Activated CD4-positive, alpha-beta T cell treated with anti-CD3 and anti-CD28 coated beads, Interleukin-2, amount 50 U/mL, for 1 hour (primary cell): ENCODE measurements at places on chromosomes 3 and 15.

- DNase-seq = no peak
Observed at GRCh38 chr3:141056751-141057171, 5.6 kb downstream of the SPSB4 start.

- DNase-seq = no peak
Observed at GRCh38 chr3:143848704-143849103, 436 bp upstream of the SLC9A9 start.

GRCh38 chr3:186523022-186523421 is 21.2 kb downstream of the CRYGS start:
- DNase-seq = no peak

DNA sequence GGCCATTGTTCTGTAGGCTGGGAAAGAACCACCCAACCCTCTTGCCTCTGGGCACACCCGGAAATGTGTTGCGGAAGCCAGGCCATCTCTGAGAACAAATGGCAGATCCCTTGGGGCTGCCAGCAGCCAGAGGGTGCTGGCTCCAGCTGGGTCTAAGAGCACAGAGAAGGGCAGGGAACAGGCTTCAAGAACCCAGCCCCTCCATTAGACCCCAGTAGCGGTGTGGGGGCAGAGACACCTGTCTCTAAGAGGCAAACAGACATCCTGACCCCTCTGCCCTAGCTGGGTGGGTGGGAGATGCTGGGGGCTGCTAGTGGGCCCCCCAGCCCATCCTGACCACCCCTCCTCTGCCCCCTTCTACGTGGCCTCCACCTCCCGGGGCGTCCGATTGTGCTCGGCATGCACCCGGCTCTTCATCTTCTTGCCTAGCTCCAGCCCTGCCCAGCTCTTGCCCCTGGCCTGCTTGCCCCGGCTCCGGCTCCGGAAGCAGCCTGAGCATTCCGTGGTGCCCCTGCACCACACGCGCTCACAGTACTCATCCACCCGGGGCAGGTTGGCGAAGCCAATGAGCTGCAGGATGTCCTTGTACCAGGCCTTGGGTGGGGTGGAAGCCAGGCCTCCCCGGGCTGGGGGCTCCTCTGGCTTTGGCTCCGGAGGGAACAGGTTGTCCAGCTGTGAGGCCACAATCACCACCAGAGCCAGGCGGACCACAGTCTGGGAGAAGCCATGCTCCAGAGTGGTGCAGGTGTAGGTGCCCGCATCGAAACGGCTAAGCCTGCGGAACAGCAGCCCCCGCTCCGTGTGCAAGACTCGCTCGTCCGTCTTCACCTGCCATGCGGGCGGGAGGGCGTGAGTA is 9.4 kb downstream of the SEMA3G start:
- DNase-seq = no peak

GRCh38 chr3:100760377-100760776 is 51.1 kb downstream of the TFG start:
- DNase-seq = no peak

- no peak for DNase-seq
Observed at GRCh38 chr15:27731776-27732175, 367.3 kb downstream of the OCA2 start.

DNA sequence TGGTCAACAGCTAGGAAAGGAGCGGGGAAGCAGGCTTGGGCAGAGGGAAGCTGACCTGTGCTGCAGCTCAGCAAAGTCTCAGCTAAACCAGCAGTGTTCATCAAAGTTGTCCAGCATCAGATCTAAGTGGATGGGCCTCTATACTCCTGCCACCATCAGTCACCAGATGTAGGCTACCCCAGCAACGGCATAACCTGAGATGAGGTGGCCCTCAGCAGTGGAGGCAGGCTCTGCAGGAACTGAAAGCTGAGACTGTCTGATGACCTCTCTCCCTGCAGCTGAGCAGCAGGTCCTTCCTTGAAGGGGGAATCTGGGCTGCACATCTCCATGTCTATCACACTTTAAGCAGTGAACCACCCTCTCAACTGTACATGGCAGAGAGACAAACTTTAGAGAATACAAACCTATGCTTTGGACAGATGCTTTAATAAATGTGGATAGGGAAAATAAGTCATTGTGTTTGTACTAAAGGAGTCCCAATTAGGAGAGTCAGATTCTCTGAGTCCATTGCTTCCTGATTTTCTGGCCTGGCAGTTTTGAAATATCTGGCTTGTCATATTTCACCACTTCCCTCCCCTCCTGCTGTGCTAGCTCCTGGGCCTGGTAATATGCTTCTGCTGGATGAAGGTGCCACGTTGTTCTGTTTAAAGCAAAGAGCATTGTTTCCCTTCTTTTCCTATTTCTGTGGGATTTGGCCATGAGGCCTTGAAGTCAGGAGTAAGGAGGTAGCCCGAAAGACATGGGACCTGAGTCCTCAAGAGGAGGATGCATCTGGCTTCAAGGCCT is 11.1 kb upstream of the PSTPIP1 start:
- DNase-seq = no peak

GRCh38 chr3:138477120-138477519 is 42.7 kb downstream of the ESYT3 start:
- DNase-seq = no peak

DNA sequence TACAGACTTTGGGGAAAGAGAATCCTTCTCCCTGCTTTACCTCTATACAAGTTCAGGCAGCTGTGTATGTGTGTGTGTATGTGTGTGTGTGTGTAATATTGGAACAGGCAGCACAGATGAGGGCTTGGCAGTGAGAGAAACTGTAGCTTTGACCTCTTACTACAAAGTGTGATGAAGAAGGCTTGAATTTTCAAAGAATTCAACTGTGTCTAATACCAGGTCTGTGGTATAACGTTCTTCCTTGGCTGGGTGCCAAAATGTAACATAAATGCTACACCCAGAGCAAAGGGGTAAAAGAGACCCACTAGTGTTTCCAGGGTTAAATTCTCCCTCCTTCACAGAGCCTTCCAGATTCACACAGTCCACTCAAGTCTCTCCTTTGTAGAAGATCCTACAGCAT is 51.1 kb downstream of the CHST2 start:
- DNase-seq = no peak

DNA sequence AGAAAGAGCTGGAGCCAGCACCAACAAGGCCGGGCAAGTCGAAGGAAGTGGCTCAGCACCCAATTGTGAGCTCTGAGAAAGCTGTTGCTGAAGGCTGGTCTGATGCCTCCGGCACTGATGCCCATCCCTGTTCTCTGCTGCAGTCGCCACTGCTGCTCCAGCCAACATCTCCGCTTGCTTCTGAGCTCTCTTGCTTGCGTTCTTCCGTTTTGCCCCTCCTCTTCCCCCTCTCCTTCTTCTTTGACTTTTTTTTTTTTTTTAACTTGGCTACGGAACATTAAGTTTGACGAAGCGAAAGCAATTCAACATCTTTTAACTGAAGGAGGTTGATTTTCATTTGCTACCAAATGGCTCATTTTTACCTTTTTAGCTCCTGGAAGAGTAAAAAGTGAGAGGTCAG is 442.9 kb downstream of the MCTP2 start:
- DNase-seq = no peak

- DNase-seq = no peak
Observed at GRCh38 chr15:77525907-77526594, 105.4 kb downstream of the HMG20A start.

- no peak for DNase-seq
Observed at GRCh38 chr3:172627057-172627809, 83.6 kb downstream of the NCEH1 start.

- DNase-seq = no peak
Observed at GRCh38 chr3:184896336-184896735, 84.4 kb downstream of the VPS8 start.

DNA sequence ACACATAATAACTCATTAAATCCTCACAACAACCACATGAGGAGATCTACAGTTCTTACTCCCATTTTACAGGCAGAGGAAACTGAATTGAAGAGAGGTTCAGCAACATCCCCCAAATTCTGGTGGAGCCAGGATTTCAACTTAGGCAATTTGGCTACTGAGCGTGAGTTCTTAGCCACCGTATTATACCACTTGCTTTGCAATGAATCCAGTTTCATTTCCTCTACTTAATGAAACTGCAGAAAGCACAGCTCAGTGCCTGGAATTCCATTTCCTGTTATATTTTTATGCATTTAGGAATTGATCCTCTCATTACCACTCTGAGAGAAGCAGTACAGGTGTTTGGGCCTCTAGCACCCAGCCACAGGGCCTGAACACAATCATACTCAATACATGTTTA is 4.3 kb downstream of the ZNF860 start:
- no peak for DNase-seq

GRCh38 chr15:87667643-87668042 is 588.9 kb downstream of the NTRK3 start:
- no peak for DNase-seq

GRCh38 chr3:23501201-23501802 is 298.2 kb downstream of the UBE2E2 start:
- DNase-seq = no peak

- DNase-seq = no peak
Observed at GRCh38 chr3:177554895-177555759, 357.8 kb upstream of the TBL1XR1 start.

DNA sequence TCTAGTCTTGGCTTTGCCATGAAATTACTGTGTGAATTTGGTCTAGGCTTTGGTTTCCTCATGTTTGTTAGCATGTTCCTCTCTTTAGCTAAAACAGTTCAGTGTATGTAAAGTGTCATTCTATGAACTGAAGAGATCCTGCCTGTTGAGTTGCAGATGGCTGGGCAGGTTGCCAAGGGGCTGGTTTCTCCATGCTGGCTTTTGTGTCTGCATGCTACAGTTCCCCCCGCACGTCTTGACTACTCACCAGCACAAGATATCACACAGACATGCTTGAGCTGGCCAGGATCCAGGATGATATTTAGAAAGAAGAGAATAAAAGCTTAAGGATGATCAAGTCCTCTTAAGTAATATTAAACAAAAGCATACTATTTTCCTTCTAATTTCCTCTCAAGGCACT is 90.2 kb downstream of the CERS3 start:
- DNase-seq = peak; percentile 19

DNA sequence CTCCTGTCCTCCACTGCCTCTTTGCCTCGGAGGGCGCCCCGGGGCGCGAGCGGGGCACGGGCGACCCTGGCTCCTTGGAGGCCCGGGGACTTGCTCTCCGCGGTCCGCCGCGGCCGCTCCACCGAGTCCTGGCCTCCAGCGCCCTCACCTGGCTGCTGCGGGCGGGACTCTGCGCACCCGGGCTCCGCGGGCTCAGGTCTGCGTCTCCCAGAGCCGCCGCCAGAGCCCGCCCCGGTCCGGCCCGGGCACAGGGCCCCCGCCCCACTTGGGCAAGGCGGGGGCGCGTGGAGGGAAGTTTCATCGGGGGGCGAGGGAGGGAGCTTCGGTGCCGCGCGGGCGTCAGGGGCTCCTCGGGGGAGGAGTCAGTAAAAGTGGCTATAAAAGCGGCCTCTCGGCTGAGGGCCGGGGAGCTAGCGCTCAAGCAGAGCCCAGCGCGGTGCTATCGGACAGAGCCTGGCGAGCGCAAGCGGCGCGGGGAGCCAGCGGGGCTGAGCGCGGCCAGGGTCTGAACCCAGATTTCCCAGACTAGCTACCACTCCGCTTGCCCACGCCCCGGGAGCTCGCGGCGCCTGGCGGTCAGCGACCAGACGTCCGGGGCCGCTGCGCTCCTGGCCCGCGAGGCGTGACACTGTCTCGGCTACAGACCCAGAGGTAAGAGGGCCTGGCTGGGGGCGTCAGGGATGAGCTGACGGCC is at the start of gene CEMIP:
Gene CEMIP, plus strand, starts transcription at position 407 of the 694 bp plus-strand sequence. CDS start 94,510 bp downstream, outside the sequence.
- DNase-seq = peak; percentile 14

- DNase-seq = no peak
Observed at GRCh38 chr15:62173215-62173614, 8.1 kb upstream of the C2CD4B start.

DNA sequence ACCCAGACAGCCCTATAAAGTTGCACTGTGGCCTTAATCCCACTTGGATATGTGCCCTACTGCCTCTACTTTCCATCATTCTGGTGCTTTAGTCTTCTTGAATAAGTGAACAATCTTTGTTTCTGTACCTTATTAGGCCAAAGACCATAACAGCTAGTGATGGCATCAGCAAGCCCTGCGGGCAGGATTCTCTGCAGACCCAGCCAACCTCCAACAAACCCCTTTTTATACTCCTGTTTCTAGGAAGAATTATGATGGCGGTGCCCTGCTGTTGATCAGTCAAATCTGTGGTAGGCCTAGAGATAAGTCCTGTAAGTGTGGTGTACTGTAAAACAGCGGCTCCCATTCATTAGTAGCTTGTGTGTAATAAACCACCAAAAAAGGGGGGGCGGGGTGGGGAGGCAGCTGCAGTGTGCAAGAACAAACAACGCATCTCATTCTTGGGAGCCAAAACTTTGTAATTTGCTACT is 40.5 kb downstream of the SOX2 start:
- DNase-seq = no peak

GRCh38 chr3:20772869-20773268 is 586.9 kb upstream of the SGO1 start:
- no peak for DNase-seq

GRCh38 chr15:85531083-85531482 is 150.7 kb downstream of the AKAP13 start:
- DNase-seq = no peak

DNA sequence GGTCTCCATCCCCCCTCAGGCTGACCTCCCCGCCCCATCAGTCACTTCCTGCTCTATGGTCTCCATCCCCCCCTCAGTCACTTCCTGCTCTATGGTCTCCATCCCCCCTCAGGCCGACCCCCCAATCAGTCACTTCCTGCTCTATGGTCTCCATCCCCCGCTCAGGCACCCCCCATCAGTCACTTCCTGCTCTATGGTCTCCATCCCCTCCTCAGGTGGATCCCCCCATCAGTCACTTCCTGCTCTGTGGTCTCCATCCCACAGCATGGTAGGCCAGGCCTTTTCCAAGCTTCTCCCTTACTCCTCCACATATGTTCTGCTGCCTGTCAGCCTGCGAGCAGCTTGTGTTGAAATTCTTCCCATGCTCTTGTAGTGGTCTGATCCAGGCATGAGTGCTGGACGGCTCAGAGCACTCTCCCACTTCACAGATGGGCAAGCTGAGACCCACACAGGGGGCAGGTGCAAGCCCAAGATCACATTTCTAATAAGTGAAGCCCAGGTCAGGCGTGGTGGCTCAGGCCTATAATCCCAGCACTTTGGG is 36.8 kb downstream of the BDH1 start:
- DNase-seq = no peak

- no peak for DNase-seq
Observed at GRCh38 chr3:56882896-56883295, 81.1 kb upstream of the ARHGEF3 start.

GRCh38 chr15:27535445-27536129 is 563.5 kb downstream of the OCA2 start:
- DNase-seq = no peak

DNA sequence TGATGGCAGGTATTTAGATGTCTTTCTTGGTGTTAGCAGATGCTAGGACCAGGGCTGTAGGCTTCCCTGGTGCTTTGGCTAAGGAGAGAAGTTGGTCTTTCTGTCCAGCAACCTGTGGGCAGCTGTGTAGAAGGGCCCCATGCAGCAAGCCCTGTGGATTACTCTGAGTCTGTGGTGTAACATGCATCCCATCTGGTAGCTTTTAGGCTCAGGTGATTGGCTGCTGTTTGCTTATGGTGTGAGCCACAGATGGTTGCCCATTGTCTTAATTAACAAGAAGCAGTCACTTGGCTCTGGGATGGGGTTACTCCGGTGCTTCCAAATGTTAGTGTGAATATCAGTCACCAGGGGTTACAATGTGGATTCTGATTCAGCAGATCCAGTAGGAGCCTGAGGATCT is 368.6 kb upstream of the C2CD4B start:
- no peak for DNase-seq

- DNase-seq = no peak
Observed at GRCh38 chr3:13174803-13175135, 101.5 kb upstream of the IQSEC1 start.

- no peak for DNase-seq
Observed at GRCh38 chr3:57006179-57006657, 54.2 kb upstream of the SPATA12 start.
